Hair follicle dermal papilla cell (primary cell): ENCODE measurements at places on chromosomes 6 and 20. TPM values are rescaled to one million over a fixed set of nuclear protein-coding genes. Genes with fewer than 3 reads are reported as not detected.

The PPARD gene
- 11.2 and 14.0 TPM in 2 replicates for total RNA-seq

The PRRC2A gene
- 85.5 and 86.8 TPM in 2 replicates for total RNA-seq

The SAPCD1 gene
- total RNA-seq = 0.61 TPM in 1 of 2 replicates, not detected in the other

The C20orf96 gene
- total RNA-seq = 2.1 and 2.9 TPM in 2 replicates

The SPDEF gene
- total RNA-seq = under 0.01 TPM in 1 of 2 replicates, not detected in the other

The C4B gene
- total RNA-seq = 2.1 and 2.8 TPM in 2 replicates

The BMP2 gene
- 0.73 and 1.8 TPM in 2 replicates for total RNA-seq

The QKI gene
- total RNA-seq = 182 and 224 TPM in 2 replicates

The CFAP206 gene
- total RNA-seq = 0.65 TPM in 1 of 2 replicates, not detected in the other

The RAD21L1 gene
- 0.32 TPM in 1 of 2 replicates, not detected in the other for total RNA-seq

The CSE1L gene
- total RNA-seq = 43.6 and 45.1 TPM in 2 replicates

The SLC22A7 gene
- total RNA-seq = not detected in 2 replicates

The YIPF3 gene
- 102 and 128 TPM in 2 replicates for total RNA-seq

The ATP9A gene
- total RNA-seq = 38.9 and 39.4 TPM in 2 replicates

The BMP7 gene
- total RNA-seq = 0.12 and 0.81 TPM in 2 replicates

The GHRH gene
- not detected in 2 replicates for total RNA-seq

The POM121L2 gene
- total RNA-seq = not detected in 2 replicates

The TNFRSF21 gene
- 80.1 and 98.2 TPM in 2 replicates for total RNA-seq

The UNC5CL gene
- total RNA-seq = 0.12 TPM in 1 of 2 replicates, not detected in the other

The DAAM2 gene
- total RNA-seq = 66.1 and 122 TPM in 2 replicates

The NKAIN4 gene
- 0.61 TPM in 1 of 2 replicates, not detected in the other for total RNA-seq

The ULBP3 gene
- 18.0 and 18.8 TPM in 2 replicates for total RNA-seq

The DDX39B gene
- 309 and 338 TPM in 2 replicates for total RNA-seq

The SGK2 gene
- total RNA-seq = 0.16 and 0.24 TPM in 2 replicates

The ADGRF4 gene
- total RNA-seq = not detected in 2 replicates

The DEF6 gene
- 0.12 and 0.81 TPM in 2 replicates for total RNA-seq

The HFE gene
- 18.1 and 25.2 TPM in 2 replicates for total RNA-seq

The PRSS35 gene
- total RNA-seq = 0.81 and 1.3 TPM in 2 replicates

The SRXN1 gene
- 57.0 and 59.7 TPM in 2 replicates for total RNA-seq

The RCAN2 gene
- total RNA-seq = 22.7 and 37.2 TPM in 2 replicates

The FLRT3 gene
- total RNA-seq = 0.85 and 2.8 TPM in 2 replicates

The EPPIN gene
- total RNA-seq = not detected in 2 replicates

The EYA4 gene
- total RNA-seq = 0.49 and 3.4 TPM in 2 replicates

The KIF3B gene
- total RNA-seq = 31.8 and 32.8 TPM in 2 replicates

The CTCFL gene
- not detected in 2 replicates for total RNA-seq

The GNAS-AS1 gene
- 0.73 and 0.81 TPM in 2 replicates for total RNA-seq

The ARMH2 gene
- total RNA-seq = not detected in 2 replicates

The AURKA gene
- 9.0 and 9.9 TPM in 2 replicates for total RNA-seq

The ENPP5 gene
- total RNA-seq = 0.24 and 0.65 TPM in 2 replicates

The PRKN gene
- 6.3 and 6.9 TPM in 2 replicates for total RNA-seq

The NOL4L gene
- total RNA-seq = 3.4 and 3.6 TPM in 2 replicates

The TGIF2 gene
- total RNA-seq = 2.7 and 5.0 TPM in 2 replicates
